Iris pigment epithelial cell (primary cell): ENCODE measurements at places on chromosomes 3 and 15.

GRCh38 chr3:44993471-44994205 lies 17.6 kb downstream of the EXOSC7 start:
- DNase-seq: peak; percentile 80

DNA sequence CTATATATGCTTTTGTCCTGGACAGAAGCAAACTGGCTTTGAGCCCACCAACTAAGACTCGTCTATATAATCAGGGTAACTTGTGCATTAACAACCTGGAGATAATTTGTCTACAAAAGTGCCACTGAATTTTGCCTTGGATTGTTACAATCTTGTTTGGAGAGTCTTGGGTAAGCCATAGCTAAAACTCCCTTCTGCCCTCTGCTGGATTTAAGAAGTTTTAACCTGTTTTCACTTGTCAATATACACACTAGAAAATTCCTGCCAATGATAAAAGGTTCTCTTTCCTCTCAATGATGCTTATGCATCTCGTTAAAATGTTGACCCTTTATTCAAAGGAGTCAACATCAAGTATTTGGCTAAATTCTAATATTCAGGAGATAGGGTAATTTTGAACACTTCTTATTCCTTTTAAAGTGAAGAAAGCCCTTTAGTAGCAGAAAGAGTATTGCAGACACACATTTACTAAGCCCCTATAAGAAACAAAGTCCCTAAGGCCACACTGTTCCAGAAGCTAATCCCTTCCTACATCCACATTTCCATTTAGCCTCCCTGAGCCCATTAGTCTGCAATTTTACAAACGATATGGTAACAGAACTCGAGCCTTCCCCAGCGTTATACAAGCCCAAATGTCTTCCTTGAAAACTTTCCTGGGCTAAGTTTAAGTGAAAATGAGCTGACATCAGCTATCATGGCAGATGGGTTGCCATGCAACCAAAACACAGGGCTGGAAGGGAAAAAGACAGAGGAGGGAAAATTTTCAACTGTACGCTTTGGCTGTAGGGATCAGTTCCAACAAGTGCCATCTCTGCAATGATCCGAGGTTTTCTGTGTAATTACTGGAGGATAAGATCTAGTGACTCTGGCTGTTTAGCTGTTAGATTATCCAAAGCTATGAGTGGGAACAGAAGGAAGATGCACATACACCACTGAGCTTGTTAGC lies 75.9 kb upstream of the FGF12 start:
- peak; percentile 67 for DNase-seq

DNA sequence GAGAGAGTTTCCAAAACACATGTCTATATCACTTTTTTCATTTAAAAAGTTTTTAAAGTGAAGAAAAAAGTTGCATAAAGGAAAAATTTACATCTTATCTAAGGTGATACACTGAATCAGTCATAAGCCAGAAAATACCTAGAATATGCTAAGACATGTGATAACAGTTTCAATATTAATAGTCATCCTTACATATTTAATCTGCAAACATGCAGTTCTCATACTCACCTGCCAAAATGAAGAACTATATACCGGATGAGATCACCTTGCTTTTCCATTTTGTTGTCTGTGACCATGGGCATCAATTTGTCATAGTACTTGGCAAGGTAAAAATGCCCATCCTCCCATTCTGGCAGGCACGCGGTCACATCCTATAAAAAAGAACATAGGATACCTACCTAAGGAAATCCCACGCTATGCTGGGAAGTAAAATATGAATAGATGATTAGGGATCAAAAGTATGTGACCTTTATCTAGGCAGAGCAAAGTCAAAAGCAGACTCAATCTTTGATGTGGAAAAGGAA lies 37.1 kb upstream of the XRN1 start:
- no peak for DNase-seq

GRCh38 chr3:15892311-15893227 lies 94.8 kb upstream of the ANKRD28 start:
- DNase-seq: no peak

GRCh38 chr3:182969853-182970252 lies 10.5 kb downstream of the DCUN1D1 start:
- no peak for DNase-seq
